ENCODE measurements at places on chromosomes 1 and 21. TPM values are rescaled to one million over a fixed set of nuclear protein-coding genes. Genes with fewer than 3 reads are reported as not detected.
A peak's percentile ranks its signal among the peaks of the same experiment; 100 is the strongest.

GRCh38 chr1:80365359-80366021 is 1359.0 kb upstream of the ADGRL4 start:
- no peak for ATAC-seq
- no peaks in the 10 kb centered on the region for H3K27me3 ChIP-seq
- H3K36me3 ChIP-seq, result no peaks in the 10 kb centered on the region
- no peak overlapping the region for H3K27ac ChIP-seq
- no peaks in the 10 kb centered on the region for H3K4me1 ChIP-seq
- no peak overlapping the region for H3K4me3 ChIP-seq

DNA sequence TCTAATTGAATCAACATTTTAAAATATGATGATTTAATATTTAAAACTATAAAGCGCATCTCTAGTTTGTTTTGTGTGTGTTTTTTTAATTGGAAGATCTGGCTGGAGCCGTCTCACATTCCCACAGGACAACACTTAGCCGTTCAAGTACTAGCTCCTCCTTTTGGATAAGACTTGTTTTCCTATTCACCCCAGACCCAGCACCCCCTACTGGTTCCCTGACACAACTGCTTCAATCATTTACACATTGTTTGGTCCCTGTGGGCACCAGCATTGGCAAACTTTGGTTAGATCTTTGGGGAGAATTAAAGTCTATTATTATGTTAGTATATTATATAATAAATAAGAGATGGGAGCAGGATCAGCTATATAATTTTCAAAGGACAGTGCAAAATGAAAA is 34.5 kb downstream of the TYW3 start:
- no peak overlapping the region for H3K27ac ChIP-seq
- H3K4me1 ChIP-seq, result no peaks in the 10 kb centered on the region
- H3K27me3 ChIP-seq, result no peaks in the 10 kb centered on the region
- H3K36me3 ChIP-seq, result peaks cover 26% of the 10 kb centered on the region

DNA sequence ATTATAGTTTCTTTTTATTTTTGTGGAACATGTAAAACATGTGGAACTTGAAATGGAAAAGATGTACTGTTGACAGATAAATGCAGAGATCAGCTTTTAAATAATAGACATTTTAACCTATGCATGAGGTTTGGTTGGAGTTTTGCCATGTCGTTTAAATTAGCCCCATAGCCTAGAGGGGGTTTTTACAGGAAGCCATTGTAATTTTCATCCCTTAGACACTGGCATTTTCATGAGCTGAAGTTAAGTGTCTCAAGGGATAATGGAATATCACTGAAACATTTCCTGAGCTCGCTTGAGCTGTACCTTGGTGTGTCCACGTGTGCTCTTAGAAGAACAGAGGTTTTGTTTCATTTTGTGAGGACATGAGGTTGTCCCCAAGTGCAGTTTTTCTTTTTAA is 54.2 kb downstream of the HMCN1 start:
- no peak for ATAC-seq
- H3K27ac ChIP-seq, result no peak overlapping the region
- no peaks in the 10 kb centered on the region for H3K27me3 ChIP-seq
- no peaks in the 10 kb centered on the region for H3K36me3 ChIP-seq
- peaks cover 53% of the 10 kb centered on the region for H3K4me1 ChIP-seq

- H3K27ac ChIP-seq, result no peak overlapping the region
- no peak overlapping the region for H3K4me3 ChIP-seq
- H3K36me3 ChIP-seq, result no peaks in the 10 kb centered on the region
- ATAC-seq, result no peak
- peaks cover 20% of the 10 kb centered on the region for H3K4me1 ChIP-seq
- H3K27me3 ChIP-seq, result peaks cover 32% of the 10 kb centered on the region
Measured at GRCh38 chr1:212512816-212513559, 80.3 kb downstream of the NENF start.

- H3K4me3 ChIP-seq, result no peak overlapping the region
- peak; percentile 14 for ATAC-seq
- no peak overlapping the region for H3K27ac ChIP-seq
- H3K27me3 ChIP-seq, result no peaks in the 10 kb centered on the region
- H3K4me1 ChIP-seq, result peaks cover 22% of the 10 kb centered on the region
Measured at GRCh38 chr1:182671750-182672486, 12.5 kb downstream of the RGS8 start.

GRCh38 chr1:152817309-152817708 is 5.5 kb downstream of the LCE1B start:
- H3K4me3 ChIP-seq, result no peak overlapping the region
- no peaks in the 10 kb centered on the region for H3K36me3 ChIP-seq
- H3K27ac ChIP-seq, result no peak overlapping the region
- no peaks in the 10 kb centered on the region for H3K27me3 ChIP-seq
- ATAC-seq, result no peak
- H3K4me1 ChIP-seq, result no peaks in the 10 kb centered on the region

The KRTAP10-12 gene
- not detected for total RNA-seq

The PGLYRP4 gene
- not detected for total RNA-seq

The ZBTB18 gene
- 22.0 TPM for total RNA-seq

The RGS4 gene
- total RNA-seq, result 38.7 TPM
